Activated CD4-positive, alpha-beta T cell treated with anti-CD3 and anti-CD28 coated beads, Interleukin-2, amount 50 U/mL, for 4 hours (primary cell): ENCODE measurements at places on chromosomes 16 and 17.

GRCh38 chr16:47016700-47017133 lies 43.2 kb upstream of the DNAJA2 start:
- DNase-seq, result no peak

GRCh38 chr17:82414548-82415281 lies 3.4 kb upstream of the HEXD start:
- peak; percentile 75 for DNase-seq

DNA sequence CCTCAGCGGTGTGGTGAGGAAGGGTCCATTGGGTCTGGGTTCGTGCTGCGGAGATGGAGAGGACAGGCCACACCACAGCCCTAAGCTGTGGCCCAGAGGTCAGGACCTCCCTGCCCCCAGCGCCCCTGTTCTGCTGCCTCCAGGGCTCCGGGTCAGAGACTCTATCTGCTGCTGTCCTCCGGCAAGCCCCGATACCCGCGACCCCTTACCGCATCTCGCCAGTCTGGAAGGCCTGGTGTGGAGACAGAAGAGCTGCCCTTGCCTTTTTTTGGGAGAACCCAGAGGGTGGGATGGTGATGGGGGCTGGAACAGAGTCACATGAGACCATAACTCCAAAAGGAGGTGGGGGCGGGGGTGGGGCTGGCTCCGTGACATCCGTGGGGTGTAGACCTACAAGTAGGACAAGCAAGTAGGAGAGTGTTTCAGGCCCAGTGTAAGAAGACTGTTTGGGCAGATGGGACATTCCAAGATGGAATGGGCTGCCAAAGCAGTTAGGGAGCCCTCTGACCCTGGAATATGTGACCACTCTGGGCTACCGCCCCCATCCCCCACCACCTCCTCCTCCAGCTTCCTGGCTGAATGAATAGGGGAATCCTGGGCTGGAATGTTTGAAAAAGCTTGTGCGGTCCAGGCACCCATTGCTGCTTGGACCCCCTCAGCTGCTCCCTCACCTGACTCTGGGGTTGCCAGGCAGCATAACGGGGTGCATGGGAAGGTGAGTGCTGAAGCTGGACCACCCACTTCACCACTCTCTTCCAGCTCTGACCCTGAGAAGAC lies 1.4 kb downstream of the XYLT2 start:
- DNase-seq, result no peak

GRCh38 chr16:86455640-86456039 lies 54.7 kb upstream of the FOXF1 start:
- DNase-seq, result no peak

- DNase-seq, result no peak
These were observed 9.1 kb downstream of the ATP2A3 start for GRCh38 chr17:3954976-3955672.

GRCh38 chr17:78589031-78589675 lies 12.0 kb upstream of the DNAH17 start:
- no peak for DNase-seq
